ENCODE measurements at places on chromosomes 16 and 17.

DNA sequence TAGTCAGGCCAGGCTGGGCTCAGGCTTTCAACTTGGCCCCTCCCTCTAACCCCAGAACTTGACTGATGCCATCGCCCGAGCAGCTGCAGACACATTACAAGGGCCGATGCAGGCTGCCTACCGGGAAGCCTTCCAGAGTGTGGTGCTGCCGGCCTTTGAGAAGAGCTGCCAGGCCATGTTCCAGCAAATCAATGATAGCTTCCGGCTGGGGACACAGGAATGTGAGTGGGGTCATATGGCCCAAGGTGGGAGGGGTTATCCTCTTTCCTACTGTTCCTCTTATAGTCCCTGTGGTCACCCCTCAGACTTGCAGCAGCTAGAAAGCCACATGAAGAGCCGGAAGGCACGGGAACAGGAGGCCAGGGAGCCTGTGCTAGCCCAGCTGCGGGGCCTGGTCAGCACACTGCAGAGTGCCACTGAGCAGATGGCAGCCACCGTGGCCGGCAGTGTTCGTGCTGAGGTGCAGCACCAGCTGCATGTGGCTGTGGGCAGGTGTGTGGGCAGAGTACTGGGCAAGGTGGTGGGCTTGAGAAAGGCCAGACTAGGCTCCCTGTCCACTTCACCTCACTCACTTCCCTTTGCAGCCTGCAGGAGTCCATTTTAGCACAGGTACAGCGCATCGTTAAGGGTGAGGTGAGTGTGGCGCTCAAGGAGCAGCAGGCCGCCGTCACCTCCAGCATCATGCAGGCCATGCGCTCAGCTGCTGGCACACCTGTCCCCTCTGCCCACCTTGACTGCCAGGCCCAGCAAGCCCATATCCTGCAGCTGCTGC is 2.1 kb upstream of the NRN1L start:
- no peak for DNase-seq

DNA sequence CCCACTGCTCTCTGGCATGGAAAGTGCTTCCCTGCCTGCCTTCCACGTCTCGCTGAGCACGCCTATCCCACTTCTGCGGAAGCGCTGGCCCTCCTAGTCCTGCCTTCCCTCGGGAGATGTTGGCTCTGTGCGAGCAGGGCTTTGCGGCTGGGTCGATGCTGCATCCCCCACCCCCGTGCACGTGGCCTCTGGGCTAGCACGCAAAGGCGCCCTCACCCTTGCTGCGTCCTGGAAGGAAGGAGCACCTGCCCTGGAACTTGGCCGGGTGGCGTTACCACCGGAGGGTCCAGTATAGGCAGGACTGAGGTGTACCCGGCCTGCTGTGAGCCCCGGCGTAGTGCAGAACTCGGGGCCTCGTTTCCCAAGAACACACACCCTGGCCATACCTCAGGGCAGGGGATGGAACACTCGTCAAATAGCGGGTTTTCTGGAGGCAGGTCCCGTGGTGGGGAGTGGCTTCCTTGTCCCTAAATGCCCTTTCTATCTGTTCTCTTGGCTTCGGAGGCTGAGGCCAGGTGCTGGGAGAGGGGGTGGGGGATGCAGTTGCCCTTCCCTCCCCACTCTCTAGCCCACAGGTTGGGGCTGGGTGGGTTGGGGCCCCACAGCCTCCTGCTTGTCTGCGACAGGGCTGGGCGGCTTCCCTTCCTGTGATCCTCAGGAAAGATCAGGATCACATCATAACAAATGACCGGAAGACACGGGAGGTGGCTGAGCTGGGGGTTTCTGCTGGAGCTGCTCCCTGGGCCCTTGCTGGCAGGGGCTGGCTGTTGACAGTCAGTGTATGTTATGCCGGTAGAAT is 17.4 kb downstream of the BAIAP2 start:
- DNase-seq = no peak

DNA sequence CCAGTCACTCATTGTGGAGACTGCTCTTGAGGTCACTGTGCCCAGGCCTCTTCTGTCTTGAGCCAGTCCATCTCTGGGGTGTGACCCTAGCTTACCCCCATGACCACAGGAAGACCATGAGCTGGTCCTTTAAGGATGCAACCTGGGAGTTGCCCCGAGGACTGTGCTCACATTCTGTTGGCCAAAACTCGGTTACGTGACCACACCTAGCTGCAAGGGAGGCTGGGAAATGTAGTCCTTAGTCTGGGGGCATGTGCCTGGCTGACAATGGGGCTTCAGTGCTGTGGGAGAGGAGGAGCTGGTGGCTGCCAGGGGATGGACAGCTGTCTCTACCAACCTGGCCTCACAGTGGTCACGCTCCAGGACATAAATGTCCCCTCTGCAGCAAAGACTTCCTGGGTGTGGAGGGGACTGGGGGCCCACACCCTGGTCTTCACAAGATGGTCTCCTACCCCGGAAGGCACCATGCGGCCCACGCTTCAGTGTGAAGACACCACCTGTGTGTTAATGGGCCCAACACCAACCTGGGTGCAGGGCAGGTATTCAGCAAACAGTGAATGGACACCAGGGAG is 55.4 kb downstream of the JPH3 start:
- DNase-seq = no peak

DNA sequence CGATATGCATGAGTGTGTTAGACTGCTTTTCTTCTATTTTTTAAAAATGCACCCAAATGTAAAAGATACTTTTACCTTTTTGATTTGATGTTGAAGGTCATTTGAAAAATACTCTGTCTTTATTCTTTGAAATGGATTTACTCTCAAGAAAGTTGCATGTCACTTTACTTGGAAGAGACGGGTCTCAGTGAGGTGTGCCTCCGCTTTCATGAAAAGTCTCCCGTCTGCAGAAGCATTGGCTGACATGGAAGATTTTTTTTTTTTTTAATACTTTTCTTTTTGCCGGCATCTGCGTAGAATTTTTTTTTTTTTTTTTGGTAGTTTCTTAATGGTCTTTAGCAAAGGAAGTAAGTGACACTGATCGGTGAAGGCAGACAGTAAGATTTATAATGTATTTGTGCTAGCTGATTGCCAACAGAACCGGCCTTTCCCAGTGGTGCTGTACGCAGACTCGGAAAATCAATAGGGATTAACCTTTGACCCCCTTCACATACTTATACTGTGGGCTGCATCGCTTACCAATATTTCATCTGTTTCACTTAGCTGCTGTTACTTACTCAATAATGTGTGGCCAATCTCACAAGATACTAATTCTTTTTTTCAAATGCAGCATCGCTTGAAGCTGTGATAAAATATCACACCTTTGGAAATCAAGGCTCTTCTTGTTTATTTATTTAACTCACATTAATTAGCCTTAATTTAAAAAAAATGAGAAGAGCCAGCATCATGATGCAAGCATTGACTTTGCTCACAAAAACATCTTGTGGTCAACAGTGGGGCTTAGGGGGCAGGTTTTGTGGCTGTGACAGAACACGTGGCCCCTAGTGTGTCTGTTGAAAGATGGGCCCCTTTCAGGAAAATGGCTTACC is 383.9 kb downstream of the WWOX start:
- no peak for DNase-seq

- no peak for DNase-seq
Measured at GRCh38 chr17:29150161-29150560, 30.0 kb downstream of the MYO18A start.

DNA sequence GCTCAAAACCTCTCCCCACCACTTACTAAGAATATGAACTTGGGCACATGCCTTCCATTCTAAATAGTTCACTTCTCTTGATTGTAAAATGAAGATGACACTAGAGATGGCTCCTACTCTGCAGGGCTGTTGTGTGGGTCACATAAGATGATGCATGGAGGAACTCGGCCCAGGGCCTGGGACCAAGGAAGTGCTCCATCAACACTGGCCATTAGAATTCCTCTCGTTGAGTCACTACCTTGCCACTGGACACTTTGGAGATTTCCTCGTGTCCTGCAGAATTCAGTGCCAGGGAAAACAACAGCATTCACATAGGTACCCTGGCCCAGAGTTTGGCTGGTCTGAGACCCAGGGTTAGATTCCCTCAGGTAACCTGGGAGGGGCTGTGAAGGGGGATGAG is 18.6 kb downstream of the HNF1B start:
- no peak for DNase-seq

GRCh38 chr17:8141045-8141444 is 11.2 kb downstream of the PER1 start:
- no peak for DNase-seq

DNA sequence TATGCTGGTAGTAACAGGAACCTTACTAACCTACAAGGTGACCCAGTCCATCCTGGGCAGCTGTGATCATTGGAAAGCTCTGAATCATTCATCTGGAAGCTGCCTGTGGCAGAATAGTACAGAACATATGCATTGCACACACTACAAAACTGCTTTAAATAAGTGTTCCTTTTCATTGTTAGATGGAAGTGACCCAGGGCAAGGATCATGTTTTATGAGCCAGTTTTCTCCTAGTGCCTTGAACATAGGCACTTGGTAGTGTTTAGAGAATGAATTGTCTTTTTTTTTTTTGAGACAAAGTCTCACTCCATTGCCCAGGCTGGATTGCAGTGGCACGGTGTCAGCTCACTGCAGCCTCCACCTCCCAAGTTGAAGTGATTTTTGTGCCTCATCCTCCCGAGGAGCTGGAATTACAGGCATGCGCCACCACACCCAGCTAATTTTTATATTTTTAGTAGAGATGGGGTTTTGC is 55.4 kb downstream of the TENT4B start:
- DNase-seq = no peak

GRCh38 chr16:31149332-31149731 is 534 bp downstream of the PRSS36 start:
- DNase-seq = no peak

- no peak for DNase-seq
Measured at GRCh38 chr17:57541472-57542394, 203.4 kb downstream of the CCDC182 start.

DNA sequence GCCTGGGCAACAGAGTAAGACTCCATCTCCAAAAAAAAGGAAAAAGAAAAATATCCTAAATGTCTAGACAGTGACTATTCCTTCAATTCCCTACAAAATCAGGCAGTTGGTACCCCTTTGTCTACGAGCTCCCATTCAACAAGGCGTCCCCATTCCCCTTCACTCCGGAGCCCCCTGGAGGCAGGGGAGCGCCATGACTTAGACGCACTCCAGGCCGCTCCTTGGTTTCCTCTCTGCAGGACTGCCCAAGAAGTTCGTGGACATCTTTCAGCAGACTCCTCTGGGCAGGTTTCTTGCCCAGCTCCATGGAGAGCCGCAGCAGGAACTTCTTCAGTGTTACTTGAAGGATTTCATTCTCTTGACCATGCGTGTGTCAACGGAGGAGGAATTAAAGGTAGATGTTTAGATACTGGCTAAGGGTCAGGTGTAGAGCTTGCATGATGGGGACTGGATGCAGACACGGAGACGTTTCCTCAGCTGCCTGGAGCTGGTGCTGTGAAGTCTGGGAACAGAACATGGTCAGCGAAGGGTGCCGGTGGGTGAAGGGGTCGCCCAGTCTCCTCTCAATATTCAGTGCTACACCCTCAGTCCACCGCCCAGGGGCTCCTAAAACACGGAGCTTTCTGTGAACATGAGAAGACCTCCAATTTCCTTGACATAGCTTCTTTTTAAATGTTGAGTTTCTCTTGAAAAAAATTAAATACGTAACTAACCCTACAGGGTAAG is 53.3 kb upstream of the ENDOV start:
- no peak for DNase-seq

DNA sequence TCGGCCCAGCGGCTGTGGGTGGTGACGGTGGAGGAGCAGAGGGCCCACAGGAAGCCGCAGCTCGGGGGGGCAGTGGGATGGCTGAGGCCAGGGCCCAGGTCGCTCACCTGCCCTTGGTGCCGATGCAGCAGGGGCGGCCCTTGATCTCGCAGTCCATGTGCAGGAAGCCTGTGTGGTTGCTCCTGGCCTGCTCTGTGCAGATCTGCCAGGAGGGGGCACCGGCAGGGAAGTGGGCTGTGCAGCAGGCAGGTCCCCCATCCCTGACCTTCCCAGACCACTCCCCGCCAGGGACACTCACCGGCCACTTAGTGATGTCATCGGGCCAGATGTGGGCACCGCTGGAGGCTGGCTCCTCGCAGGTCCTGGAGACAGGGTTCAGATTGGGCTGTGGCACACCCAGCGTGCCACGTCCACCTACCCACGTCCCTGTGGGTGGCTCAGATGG is 6.2 kb downstream of the AANAT start:
- DNase-seq = no peak

DNA sequence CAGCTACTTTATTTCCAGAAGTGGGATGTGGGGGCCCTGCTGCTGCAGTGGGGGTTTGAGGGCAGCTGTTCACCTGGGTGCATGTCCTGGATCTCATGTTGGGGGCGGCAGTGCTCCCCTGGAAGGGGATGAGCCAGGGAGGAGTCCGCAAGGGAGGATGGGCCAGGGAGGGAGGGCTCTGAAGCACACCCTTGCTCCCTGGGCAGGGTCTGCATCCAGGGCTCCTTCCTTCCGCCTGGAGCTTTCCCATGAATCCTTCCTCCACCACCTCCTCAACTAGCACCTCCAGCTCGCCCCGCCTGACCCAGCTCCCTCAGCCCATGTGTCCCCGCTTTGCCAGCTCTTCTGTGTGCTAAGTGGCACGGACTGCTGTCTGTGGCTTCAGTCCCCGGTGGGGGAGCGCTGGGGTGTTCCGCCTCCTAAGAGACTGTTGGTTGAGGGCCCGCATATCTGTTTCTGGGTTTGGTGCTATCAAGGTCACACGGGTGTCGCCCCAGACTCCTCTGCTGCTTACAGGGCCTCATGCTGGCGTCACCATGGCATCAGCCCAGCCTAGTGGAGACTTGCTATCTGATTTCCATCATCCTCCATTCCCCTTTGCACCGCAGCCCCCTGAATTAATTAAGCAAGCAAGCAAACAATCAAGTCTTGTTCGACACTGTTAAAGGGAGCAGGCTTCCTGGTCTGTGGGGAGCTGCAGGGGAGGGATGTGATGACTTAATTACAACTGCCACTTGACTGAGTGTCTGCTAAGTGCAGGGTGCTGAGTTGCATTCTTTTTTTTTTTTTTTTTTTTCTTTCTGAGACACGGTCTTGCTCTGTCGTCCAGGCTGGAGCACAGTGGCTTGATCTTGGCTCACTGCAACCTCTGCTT is 71.8 kb downstream of the PRKCA start:
- DNase-seq = peak; percentile 51

- no peak for DNase-seq
Measured at GRCh38 chr17:65855245-65855644, 293.8 kb upstream of the AXIN2 start.

GRCh38 chr17:1714427-1714979 is 4.3 kb upstream of the TLCD2 start:
- DNase-seq = no peak

GRCh38 chr16:80663078-80663477 is 122.3 kb downstream of the DYNLRB2 start:
- DNase-seq = no peak

GRCh38 chr17:80604009-80604669 is 59.5 kb downstream of the RPTOR start:
- DNase-seq = no peak
